ENCODE measurements at places on chromosomes 3 and 15. TPM values are rescaled to one million over a fixed set of nuclear protein-coding genes. Genes with fewer than 3 reads are reported as not detected.

DNA sequence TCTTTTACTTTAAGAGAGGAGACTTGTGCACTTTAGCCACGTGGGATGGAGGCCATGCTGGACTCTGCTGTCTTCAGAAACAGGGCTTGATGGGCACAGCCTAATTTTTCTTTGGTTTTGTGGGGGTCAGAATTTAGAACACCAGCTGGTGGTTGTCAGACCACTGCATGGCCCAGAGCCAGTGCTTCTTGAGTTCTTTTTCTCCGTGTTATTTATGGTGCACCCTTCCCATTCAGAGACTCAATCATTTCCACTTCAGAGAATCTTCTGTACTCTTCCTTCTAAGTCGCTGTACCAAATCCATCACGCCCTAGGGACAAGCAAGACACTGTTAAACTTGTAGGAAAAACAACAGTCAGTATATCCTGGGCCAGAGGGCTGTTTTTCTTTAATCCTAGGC is 20.1 kb downstream of the PRR23A start:
- no peak for DNase-seq

Gene ERICH6
- polyA plus RNA-seq = not detected

DNA sequence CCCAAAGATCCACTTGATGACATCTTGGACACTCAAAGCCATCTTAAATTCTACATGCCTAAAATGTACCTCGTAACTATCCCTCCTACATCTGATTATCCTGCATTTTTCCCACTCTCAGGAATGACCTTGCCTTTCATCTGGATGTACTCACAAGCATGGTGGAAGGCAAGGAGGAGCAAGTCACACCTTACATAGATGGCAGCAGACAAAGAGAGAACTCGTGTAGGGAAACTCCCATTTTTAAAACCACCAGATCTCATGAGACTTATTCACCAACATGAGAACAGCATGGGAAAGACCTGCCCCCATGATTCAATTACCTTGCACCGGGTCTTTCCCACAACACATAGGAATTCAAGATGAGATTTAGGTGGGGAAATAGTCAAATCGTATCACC is 616.0 kb downstream of the MCTP2 start:
- DNase-seq = no peak

DNA sequence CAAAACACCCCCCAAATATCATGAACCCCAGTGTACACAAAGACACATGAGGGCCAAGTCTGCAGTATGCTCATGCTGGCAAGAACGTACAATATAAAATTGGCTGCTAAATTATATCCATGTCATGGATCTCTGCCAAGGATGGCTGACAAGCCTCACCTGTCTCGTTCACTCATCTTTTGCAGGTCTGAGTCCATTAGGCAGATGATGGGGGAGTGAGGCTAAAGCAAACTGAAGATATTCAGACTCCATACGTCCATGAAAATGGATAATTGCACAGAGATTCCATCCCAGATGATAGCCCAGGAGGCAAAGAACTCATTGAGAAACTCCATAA is 122.3 kb upstream of the PTPRG start:
- DNase-seq = no peak

DNA sequence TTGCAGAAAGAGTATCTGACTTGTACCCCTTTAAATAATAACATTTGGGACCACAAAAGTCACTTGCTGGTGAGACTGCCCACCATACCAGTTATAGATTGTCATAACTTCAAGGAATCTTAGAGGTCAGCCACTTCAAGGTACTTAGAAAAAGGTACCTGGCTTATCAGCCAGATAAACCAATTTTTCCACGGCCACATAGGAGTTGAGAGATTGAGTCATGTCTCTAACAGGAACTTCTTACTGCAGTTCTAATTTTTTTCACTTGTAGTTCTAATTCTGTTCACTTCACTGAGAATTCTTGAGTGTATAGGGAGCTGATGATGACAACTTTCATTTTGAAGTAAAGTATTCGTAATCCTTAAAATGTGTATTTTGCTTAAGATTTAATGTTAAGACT is 317.1 kb upstream of the CBLB start:
- no peak for DNase-seq
